ENCODE measurements at places on chromosomes 1 and 21.
A peak's percentile ranks its signal among the peaks of the same experiment; 100 is the strongest.

- no peak for DNase-seq
These were observed 35.4 kb downstream of the QSOX1 start for GRCh38 chr1:180190091-180190490.

DNA sequence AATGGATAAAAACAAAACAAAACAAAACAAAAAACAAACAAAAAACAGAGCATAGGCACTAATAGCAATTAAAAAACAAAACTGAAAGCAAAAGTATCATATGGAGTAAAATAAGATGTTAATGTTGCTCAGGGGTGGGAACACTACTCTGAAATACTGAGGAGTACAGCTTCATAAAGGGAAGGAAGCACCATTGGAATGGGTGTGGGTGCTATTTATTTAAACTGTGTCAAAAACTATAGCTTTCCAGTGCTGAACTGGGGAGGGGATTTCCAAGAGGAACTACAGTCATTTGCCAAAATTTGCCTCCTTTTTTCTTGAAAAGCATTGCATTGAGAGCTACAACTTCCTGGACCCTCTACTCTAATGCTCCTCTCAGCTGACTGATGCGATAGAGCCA is 40.0 kb downstream of the SPTA1 start:
- no peak for DNase-seq

DNA sequence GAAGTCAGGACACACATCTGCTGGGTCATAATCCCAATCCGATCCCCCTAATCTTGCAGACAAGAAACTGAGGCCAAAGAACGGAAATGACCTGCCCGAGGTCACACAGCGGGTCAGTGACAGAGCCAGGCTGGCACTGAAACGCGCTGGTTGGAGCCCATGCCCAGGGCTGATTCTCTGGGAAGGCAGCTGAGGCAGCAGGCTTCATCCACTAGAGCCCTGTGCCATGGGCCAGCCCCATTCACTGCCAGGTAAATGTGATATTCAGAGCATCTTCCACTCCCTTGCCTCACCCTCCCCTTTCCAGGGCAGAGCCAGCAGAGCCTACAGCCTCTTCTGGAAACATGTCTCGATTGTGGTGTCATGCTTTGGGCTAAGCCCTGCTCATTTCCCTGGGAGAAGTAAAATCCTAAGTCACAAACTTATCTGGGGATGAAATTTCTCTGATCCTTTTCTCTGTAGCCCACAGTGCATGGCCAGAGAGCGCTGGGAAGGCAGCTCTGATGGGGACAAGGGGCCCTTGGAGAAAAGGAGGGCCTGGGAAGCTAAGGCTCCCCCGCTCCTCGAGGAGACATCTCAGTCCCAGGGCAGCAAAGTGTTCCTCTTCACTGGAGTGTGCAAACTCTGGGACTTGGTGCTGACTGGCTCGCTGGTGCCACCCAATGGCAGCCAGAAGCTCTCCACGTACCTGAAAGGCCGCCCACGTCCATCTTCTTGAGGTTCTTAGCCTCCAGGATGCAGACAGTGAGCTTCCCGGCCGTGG is 110.4 kb downstream of the SYT2 start:
- peak; percentile 85 for DNase-seq

GRCh38 chr21:33069994-33070743 is at the start of gene OLIG1:
Gene OLIG1 (plus strand): TSS chr21:33070141. CDS start chr21:33070247, 106 bp downstream.
- DNase-seq: peak; percentile 7

- no peak for DNase-seq
These were observed 121.1 kb downstream of the SIK1 start for GRCh38 chr21:43305811-43306311.

DNA sequence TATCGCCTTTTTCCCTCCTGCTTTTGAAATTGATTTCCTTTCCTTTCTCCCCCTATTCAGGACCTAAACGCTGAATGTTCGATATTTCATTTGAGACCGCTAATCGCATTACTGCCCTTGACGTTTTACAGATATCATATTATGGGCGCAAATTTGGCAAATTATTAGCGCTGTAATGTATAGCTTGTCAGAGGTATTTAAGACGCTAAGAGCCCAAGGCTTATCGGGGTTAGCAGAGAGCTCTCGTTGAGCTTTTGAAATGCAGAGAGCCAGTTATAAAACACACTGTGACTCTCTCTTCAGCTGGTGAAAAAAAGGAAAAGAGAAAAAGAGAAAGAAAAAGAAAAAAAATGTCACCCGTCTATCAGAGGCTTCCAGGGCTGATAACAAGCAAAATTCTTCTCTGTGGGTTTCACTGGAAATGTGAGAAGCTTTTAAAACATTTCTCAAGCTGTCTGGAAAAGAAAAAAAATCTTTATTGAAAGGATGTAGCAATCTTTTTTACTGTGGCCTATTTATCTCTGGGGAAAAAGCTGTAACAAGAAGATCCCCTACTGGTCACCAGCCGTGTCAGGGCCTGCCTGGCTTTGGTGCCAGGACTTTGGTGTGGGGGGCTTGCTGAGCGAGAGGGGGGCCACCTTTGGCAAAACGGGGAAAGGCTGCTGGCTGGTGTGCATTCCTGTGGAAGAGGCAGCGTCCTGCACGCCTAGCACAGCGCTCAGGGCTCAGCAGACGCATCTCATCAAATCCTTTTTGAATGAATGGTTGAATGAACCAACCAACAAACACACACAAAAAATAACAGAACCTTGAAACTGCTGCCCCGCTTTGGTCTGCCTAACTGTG is 119.8 kb downstream of the RNF220 start:
- no peak for DNase-seq

GRCh38 chr1:151853411-151853943 is at the start of gene THEM5:
Gene THEM5 (minus strand): TSS chr1:151853712. CDS start chr1:151853565, 147 bp downstream.
- DNase-seq: no peak

DNA sequence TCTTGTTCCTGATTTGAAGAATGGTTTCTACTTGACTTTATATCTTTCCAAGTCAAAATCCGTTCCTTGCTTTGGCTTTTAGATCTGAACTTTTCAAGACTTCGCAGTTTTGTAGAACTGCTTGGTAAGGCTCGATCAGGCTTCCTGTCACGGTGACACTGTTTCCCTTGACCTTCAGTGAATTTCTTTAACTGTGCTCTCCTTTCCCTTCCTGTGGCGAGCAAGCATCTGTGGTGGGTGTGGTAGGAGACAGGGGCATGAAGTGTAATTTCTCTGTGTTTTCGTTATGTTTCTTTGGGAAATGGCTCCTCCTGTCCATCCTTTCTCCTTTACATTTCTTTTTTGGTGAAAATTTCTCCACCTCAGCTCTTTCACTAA is 10.4 kb downstream of the STYXL2 start:
- no peak for DNase-seq

- DNase-seq: no peak
These were observed 45.7 kb downstream of the PLPP3 start for GRCh38 chr1:56533621-56534020.

- peak; percentile 42 for DNase-seq
These were observed 45.2 kb downstream of the CLEC20A start for GRCh38 chr1:178451529-178451928.

- peak; percentile 67 for DNase-seq
These were observed 15.5 kb downstream of the WNT2B start for GRCh38 chr1:112524251-112524650.

DNA sequence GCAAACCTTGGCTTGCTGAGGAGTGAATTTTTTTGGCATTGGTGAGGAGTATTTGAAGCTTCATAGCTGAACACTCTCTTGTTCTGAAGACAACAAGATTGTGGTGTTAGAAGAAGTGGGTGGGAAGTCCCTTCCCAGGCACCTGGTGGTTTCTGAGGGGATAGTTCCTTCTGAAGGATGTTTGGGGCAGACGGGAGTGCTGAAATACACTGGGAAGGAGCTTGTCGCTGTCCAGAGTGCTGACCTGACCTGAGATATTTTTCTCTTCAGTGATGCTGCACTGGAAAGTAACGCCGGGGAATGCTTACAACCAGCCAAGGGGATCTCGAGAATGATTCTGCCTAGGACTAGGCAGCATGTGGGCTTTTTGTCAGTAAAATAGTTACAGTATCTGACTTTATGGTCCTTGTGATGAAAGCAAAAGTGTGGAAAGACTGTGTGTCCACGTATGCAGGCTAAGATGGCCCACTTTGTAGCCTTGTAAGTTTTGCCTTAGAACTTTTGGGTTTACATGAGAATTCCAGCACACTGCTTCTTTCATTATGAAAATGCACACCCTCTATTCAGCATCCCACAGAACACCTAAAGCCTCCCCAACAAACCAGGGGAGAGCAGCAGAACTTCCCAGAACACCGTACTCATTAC is 33.1 kb upstream of the NFASC start:
- peak; percentile 52 for DNase-seq

GRCh38 chr1:33332357-33332789 is 11.5 kb upstream of the A3GALT2 start:
- peak; percentile 57 for DNase-seq

DNA sequence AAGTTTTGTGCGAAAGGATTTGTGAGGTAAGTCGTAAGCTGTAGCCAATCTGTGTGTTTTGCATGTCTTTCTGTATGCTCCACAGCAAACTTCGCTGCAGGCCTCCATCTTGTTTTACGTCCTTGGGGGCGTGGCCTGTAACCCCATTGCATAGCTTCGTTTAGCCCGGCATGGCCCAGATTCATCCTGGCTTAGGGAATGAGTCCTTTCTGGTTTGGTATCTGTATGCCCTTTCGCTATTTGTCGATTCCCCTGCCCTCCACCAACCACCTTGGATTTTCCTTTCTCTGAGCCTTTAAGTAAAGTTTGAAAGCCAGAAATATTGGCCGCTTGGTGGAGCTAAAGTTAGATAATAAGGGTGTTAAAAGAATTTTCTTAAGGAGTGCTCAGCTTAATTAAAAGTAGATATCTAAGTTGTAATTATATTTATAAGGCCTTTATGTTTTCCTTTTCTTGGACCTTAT is 1.1 kb downstream of the THEM4 start:
- DNase-seq: no peak

GRCh38 chr1:174874331-174875053 is 125.3 kb upstream of the CACYBP start:
- no peak for DNase-seq

DNA sequence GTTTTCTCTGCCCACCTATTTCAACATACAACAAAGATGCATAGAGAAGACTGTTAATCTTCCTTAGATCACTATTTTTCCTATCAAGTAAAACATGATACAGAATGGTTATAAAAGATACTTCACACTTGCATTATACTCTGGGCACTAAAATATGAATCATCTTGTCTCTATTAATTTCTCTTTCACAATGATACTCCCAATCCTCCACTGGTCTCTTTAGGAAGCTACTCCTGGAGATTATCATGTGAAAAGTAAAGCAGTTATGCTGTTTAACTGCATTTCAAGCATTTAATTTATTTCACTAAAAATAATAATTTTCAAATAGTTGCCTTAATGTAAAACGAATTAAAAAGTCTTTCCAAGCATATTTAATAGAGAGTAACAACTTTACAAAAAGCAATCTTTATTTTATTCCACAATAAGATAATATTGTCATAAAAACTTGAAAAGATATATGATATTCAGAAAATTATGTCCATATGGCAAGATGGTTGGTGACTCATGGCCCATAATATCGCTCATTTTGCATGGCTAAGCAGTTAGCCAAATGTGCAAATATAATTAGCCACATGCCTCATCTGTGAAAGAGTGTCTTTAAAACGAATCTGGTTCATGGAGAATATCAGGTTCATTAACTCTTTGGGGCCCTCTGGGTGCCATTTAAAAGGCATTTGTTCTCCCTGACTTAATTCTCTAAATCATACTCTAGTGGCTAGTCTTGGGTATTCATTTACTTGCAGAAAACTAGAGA is 1569.0 kb upstream of the B3GALT2 start:
- no peak for DNase-seq

DNA sequence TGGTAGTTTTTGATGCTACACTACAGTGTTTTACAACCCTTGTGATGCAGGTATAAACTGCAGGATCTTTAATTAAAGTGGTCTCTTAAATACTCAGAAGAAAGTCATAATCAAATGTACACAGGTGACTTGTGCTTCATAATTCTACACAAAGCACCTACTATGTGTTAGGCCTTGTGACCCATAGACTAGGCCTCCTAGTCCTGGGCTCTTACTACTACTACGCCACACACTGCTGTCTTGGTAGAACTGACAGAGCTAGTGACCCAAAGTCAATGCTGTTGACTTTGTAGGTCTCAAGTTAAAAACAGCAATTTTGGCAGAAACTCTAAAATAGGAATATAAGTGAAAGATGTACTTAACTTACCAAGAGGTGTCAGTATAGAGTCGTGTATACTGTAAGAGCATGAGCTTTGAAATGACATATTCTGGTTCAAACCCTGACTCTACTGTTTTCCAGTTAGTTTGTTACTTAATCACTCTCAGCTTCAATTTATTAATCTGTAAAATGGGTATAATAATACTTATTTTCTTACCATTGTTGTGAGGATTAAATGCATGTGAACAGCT is 48.6 kb upstream of the LMO4 start:
- no peak for DNase-seq

GRCh38 chr21:17460094-17460493 is 52.7 kb upstream of the CXADR start:
- no peak for DNase-seq

DNA sequence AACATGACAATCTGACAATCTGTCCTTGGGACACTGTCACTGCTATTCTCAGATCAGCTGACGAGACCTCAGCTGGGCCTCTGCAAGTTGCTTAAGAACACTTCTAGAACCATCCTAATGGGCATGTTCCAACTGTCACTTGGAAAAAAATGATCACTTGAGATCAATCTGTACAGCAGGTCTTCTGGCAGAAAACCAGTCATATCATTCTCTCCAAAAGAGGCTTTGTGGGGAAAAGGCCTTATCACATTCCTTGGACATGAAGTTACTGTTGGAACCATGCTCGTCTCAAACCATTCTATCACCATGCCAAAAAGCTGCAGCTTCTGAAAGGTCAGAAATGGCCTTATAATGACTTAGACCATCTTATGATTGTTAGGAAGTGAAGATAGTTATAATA is 744.2 kb downstream of the USP25 start:
- no peak for DNase-seq

DNA sequence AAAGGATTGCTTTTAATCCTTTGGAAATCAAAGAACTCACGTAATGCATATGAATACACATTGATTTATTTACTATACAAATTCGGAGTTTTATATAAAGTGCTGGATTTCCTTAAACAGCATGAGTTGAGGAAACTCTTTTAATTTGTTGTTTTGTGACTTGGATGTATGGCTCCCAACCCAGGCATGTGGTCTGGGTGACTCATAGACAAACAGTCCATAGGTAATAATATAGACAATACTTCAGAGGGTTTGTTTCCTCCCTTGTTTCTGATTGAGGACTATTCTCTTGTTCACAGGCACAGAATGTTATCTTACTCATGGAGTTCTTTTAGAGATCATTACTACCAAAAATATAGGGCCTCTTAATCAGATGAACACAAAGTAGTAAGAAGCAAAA is 43.8 kb downstream of the XPR1 start:
- no peak for DNase-seq

- DNase-seq: no peak
These were observed 47.5 kb upstream of the CSF3R start for GRCh38 chr1:36530261-36530660.

- DNase-seq: no peak
These were observed 1.7 kb upstream of the RORC start for GRCh38 chr1:151833172-151833900.

DNA sequence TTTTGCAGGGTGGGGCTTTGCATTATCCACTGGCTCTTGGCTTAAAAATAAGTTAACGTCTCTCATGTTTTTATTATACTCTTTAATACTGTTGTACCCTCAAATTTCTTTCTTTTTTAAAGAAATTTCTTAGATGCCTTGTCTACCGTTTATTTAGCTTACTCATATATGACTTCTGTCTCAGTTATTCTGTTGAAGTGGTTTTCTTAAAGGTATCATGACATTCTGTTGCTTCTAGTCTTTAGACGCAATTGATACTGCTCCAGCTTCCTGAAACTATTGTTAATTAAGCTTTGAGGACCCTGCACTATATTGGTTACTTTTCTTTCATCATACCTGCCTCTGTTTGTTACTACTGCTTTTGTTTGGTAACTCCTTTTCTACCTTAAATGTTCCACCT is 11.7 kb downstream of the PKN2 start:
- DNase-seq: no peak

Data from AG10803 (cell line).